ENCODE measurements at places on chromosomes 11 and 22.

GRCh38 chr11:2991452-2992233 lies 486 bp downstream of the NAP1L4 start:
- no peak for DNase-seq

GRCh38 chr22:40008726-40009291 lies 14.1 kb downstream of the FAM83F start:
- no peak for DNase-seq

- DNase-seq: no peak
These were observed 30.3 kb downstream of the PRMT3 start for GRCh38 chr11:20417771-20418170.

DNA sequence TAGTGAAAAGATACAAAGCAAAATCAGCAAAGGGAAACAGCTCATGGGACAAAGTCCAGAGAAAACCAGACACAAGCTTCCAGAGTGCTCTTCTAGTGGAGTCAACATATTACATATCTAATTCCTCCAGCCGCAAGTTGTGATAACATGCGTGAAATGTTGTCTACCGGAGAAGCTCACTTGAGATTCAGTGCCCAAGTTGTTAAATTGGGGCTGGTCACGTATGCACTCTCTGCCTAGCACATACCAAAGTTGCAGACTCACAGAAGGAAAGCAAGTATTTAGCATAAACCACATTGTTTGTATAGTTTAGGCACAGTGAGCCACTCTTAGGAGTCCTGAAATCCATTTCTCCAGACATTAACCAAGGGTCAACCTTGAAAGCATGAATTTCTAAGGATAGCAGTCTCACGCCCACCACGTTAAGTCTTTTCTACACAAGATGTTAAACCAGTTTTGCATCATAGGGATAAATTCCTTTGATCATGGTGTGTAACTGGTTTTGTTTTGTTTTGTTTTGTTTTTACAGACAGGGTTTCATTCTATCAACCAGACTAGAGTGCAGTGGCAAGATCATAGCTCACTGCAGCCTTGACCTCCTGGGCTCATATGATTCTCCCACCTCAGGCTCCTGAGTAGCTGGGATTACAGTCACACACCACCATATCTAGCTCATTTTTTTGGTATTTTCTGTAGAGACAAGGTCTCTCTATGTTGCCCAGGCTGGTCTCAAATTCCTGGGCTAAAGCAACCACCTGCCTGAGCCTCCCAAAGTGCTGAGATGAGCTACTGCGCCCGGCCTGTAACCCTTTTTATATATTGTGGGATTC lies 39.5 kb upstream of the EP300 start:
- no peak for DNase-seq

- DNase-seq: no peak
These were observed 8.4 kb upstream of the KCNQ1OT1 start for GRCh38 chr11:2708151-2708581.

Measured in mesothelial cell of epicardium (in vitro differentiated cells).